DMS153 (cell line): ENCODE measurements at places on chromosomes 4 and X.

DNA sequence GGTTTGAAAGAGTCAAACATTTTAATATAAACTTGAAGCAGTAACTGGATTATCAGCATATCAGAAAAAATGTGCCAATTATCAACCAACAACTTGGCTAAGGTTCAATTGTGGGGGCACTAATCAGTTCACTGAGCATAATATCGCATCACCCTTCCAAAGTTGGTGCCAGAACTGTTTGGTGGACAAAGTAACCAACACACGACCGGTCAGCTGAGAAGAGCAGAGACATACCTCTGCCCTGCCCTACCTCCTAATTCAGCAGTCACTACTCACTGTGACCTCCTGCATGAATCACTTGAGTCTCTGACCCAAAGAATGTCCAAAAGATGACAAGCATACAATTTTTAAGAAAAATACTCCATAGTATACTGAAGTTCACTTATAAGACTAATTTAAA lies 53.2 kb downstream of the TSPAN5 start:
- no peak for DNase-seq

GRCh38 chr4:67344594-67345380 lies 200.5 kb downstream of the CENPC start:
- no peak for DNase-seq

DNA sequence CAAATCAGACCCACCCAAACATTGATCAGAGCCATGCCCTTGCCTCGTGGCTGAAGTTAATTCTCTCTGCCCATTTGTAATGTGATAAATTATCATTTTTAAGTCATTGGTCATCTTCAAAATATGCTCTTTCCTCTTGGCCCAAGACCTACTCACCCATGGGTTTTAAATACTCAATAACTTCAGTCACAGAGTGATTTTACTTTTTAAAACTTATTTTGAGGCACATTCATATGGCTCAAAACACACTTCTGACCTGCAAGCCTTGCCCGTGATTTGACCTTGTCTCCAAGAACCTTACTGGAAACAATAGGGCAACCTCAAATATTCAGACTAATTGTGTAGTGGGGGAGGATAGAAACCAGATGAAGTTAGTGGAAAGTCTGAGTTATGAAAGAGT lies 176.2 kb upstream of the LNX1 start:
- no peak for DNase-seq

DNA sequence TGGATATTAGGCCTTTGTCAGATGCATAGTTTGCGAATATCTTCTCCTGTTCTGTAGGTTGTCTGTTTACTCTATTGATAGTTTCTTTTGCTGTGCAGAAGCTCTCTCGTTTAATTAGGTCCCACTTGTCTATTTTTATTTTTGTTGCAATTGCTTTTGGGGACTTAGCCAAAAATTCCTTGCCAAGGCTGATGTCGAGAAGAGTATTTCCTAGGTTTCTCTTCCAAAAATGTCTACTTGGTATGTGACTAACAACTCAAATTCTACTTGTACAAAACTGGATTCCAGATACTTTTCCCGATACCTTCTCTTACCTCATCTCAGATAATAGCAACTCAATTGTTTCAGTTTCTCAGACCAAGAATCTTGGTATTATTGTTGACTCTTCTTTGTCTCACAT lies 142.4 kb upstream of the GLRA2 start:
- DNase-seq, result no peak
